B cell (primary cell): ENCODE measurements at places on chromosomes 6 and 20. TPM values are rescaled to one million over a fixed set of nuclear protein-coding genes. Genes with fewer than 3 reads are reported as not detected.

The EYA4 gene
- total RNA-seq = 0.49 TPM in 1 of 2 replicates, not detected in the other

The COL12A1 gene
- not detected in 2 replicates for total RNA-seq

The GSTA4 gene
- total RNA-seq = 1.0 and 1.7 TPM in 2 replicates

GRCh38 chr6:125519367-125519766, 217.6 kb upstream of the HDDC2 start:
- H3K4me1 ChIP-seq = no peaks in the 10 kb centered on the region
- no peak for DNase-seq
- H3K4me3 ChIP-seq = no peak overlapping the region
- no peaks in the 10 kb centered on the region for H3K27me3 ChIP-seq
- no peaks in the 10 kb centered on the region for H3K36me3 ChIP-seq

DNA sequence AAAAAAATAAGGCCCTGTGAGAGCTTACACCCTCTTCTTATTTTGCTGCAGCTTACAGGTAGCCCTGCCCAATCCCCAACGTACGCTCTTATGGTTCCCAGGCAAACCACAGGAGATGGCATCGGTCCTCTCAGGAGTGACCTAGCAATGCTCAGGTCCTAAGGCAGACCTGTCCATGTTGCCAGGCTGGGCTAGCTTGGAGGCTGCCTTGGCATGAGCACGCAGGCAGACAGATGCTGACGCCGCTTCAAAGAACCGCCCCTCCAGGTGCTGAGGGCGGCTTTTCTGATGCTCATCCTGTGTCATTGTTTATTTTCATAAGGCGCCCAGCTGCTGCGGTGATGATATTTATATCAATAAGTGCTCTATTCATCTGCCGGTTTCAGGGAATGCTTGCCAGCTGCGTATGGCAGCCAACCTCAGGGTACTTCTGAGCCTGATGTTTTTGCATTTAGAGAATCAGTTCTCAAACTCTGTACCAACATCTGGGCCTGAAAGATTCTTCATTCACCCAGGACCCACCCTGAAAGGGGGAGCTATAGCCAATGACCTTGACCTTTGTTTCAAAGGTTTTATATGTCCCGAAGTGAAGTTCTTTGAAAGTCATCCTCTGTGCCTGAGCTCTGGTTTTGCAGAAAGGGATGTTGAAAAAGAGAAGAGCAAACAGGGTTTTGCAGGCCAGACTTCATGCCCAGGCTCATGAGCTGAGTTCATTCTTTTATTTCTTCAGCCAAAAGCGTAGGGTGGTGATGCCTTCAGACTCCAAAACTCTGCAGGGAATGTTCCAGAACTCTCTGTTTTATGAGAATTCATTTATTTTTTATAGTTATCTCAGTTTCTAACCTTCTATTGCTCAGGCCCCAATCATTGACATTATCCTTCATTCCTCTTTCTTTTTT, 475.6 kb upstream of the CHD6 start:
- no peak overlapping the region for H3K27ac ChIP-seq
- no peak overlapping the region for H3K4me3 ChIP-seq
- DNase-seq = no peak
- H3K27me3 ChIP-seq = no peaks in the 10 kb centered on the region

DNA sequence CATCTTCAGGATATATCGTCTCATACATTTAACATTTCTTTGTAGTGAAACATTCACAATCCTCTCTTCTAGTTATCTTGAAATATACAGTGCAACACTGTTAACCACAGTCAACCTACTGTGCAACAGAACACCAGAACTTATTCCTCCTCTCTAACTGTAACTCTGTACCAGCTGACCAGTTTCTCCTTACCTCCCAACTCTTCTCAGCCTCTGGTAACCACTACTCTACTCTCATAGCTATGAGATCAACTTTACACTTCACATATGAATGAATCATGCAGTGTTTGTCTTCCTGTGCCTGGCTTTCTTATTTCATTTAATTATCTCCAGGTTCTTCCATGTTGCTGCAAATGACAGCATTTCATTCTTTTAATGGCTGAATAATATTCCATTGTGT, 337.6 kb downstream of the BTBD9 start:
- peaks cover 12% of the 10 kb centered on the region for H3K4me1 ChIP-seq
- H3K27ac ChIP-seq = no peak overlapping the region
- H3K27me3 ChIP-seq = no peaks in the 10 kb centered on the region
- no peaks in the 10 kb centered on the region for H3K36me3 ChIP-seq
- H3K4me3 ChIP-seq = no peak overlapping the region
- DNase-seq = no peak

DNA sequence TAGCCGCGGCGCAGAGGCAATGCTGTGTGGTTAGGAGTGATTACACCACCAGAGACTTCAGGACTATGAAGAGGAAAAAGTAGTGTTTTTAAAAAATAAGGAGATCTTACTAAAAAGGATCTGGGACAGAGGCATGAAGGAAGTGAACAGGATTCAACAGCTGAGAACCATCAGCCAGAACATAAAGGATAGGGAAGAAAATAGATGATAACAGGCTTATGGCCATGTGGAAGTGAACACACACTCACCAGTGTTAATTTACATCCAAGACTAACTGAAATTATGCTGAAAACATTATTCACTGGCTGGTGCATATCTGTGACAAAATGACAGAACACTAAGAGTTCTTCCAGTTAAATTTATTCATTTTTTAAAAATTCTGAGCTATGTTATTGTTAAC, 47.5 kb upstream of the BCLAF1 start:
- no peaks in the 10 kb centered on the region for H3K4me1 ChIP-seq
- H3K27me3 ChIP-seq = peaks cover 4% of the 10 kb centered on the region
- no peak overlapping the region for H3K27ac ChIP-seq
- DNase-seq = no peak
- H3K36me3 ChIP-seq = no peaks in the 10 kb centered on the region

DNA sequence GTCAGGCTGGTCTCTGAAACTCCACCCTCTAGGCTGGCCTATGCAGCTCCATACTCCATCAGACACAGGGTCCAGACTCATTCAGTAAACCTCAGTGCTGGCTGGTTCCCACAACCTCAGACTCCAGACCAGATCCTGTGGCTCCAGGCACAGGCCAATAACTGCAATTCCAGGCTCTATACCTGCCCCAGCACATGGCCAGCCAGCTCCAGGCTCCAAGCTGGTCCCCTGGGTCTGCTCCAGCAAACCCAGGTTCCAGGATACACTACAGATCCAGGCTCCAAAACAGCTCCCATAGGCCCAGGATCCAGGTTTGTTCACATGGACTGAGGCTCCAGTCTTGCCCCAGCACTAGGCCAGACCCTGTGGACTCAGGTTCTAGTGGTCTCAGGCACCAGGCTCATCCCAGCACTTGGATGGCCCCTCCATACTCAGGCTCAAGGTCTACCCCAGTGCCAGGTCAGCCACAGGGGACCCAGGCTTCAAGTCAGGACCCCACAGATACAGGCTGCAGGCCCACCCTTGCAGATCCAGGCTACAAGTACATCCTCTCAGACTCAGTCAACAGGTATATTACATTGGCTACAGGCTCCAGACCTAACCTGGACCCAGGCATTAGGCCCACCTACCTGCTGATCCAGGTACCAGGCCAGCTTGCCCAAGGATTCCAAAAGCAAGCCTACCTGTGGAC, 117.6 kb upstream of the TMEM170B start:
- no peak overlapping the region for H3K27ac ChIP-seq
- no peaks in the 10 kb centered on the region for H3K36me3 ChIP-seq
- no peaks in the 10 kb centered on the region for H3K27me3 ChIP-seq
- H3K4me1 ChIP-seq = no peaks in the 10 kb centered on the region

GRCh38 chr6:119865466-119866350, 516.1 kb upstream of the MAN1A1 start:
- no peaks in the 10 kb centered on the region for H3K27me3 ChIP-seq
- H3K27ac ChIP-seq = no peak overlapping the region
- no peak overlapping the region for H3K4me3 ChIP-seq

- no peaks in the 10 kb centered on the region for H3K36me3 ChIP-seq
- H3K4me3 ChIP-seq = no peak overlapping the region
- DNase-seq = no peak
- no peaks in the 10 kb centered on the region for H3K27me3 ChIP-seq
Observed at GRCh38 chr20:45828589-45828988, 1.5 kb upstream of the TNNC2 start.
